NCI-H345 (cell line): ENCODE measurements at places on chromosomes 6 and 20.
A peak's percentile ranks its signal among the peaks of the same experiment; 100 is the strongest.

DNA sequence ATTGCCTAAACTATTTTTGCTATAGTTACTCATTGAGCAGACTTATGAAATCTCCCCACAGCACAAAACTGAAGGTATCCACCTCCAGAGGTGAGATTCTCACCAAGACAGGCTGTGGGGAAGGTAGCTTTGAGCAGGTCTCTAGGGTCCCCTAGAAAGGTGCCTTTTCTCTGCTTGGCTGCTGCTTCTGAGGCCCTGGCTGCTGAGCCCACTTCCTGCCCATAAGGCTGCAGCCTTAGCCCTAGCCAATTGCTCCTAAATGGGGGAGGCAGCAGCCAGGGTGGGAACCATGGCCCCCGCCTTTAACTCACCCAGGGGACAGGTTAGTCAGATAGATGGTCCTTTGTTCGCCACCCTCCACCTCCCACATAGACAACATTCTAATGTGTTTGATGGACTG is 3.6 kb downstream of the NT5E start:
- DNase-seq = no peak

GRCh38 chr6:33458676-33459075 is 4.3 kb downstream of the ZBTB9 start:
- DNase-seq = no peak

DNA sequence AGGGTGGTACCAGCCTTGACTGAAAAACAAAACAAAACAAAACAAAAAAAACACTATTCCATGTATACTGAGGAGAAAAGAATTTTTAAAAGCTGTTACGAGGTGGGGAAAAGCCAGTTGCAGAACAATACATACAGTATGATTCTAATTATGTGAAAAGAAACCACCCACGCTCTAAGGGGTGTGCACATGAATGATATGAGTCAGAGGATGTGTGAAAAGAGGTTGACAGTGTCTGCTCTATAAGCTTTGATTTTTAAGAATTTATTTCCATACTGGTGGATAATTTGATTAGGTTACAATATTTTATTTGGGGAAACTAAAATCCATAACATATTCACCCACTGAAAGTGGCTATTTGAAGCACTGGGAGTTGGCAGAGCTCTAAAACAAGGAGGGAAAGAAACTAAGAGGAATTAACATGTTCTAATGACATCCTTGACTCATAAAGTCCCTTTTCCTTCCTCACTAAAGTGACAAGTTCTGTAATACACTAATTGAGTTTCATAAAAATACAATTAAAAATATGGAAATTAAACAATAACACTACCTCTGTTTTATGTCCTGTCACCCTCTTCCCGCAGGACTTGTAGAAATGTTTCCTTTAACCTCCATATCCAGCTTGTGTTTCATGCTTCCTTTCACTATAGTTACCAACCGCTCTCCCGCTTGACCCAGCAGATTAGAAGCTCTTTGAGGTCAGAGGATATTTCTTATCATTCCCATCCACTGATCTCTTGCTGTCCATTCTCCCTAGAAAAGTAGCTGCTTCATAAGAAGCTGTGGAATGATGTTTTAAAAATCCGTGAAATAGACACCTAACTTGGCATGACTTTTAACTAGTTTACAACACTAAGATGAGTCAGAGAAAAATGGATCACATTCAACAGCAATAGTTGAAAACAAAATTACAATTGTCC is 118.6 kb upstream of the CCDC28A start:
- no peak for DNase-seq

- no peak for DNase-seq
These were observed 19.8 kb downstream of the GLP1R start for GRCh38 chr6:39068391-39068790.

DNA sequence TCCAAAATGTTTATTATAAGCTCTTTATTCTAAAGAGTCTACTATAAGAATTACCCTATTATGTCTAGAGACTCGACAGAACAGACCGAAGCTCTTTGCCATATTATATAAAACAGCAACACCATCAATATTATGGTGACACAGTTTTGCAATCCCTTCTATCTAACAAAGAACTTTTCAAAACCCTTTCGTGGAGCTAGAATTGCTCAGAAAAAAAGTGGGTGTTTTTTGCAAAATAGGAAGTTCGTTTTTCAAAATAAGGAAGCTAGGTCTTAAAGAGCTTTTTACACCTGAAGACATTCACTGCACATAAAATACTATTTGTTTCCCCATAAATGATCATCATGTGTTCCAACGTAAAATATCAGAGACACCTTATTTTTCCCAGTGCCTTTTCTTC is 240.0 kb downstream of the FOXC1 start:
- no peak for DNase-seq

DNA sequence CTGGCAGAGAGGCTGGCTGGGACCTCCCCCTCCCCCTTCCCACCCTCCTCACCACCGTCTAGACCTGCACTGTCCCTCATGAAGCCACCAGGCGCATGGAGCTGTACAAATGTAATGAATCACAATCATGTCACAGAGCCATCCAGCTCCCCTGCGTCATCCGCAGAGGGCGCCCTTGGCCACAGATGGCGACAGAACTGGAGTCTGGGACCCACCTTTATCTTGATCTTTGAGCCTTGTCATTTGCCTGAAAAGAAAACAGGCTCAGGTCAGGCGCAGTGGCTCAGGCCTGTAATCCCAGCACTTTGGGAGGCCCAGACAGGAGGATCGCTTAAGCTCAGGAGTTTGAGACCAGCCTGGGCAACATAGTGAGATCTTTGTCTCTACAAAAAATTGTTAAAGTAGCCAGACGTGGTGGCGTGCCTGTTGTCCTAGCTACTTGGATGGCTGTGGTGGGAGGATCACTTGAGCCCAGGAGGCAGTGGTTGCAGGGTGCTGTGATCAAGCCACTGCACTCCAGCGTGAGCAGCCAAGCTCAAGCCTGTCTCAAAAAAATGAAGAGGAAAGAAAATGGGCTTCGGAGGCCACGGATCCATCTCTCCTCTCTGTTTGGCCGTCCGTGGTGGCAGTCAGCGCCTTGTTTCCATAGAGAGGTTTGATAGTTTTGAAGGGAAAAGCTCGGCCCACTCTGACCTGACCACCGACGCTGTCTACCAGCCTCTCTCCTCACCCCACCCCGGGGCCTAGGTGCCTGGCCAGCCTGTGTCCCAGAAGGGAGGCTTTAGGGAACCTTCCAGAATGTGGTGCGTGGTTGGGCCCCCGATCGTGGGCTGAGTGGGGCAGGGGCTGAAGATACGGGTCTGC is 6.2 kb downstream of the COL9A3 start:
- DNase-seq = peak; percentile 77

DNA sequence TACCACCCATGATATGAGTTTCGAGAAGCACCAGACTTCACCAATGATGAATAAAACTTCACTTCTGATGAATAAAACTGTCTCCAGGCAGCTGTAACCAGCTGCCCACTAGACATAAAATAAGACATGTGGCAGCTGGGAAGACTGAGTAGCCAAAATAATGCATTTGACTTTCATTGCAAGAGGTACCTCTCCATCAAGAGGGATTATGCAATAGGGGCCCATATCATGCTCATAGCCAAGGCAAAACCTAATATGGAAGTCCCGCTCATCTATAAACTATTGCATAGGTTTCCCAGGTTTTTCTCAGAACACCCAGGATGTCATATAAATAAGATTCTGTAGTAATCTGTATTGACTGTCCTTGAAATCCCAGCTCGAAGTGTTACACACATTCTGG is 155.5 kb downstream of the SIM1 start:
- no peak for DNase-seq

GRCh38 chr6:152634773-152635172 is 2.4 kb downstream of the SYNE1 start:
- DNase-seq = no peak
